Stimulated activated CD4-positive, alpha-beta T cell treated with anti-CD3 and anti-CD28 coated beads, Interleukin-15, amount 100 ng/mL, for 1 hour (primary cell): ENCODE measurements at places on chromosomes 4 and X.

- no peak for DNase-seq
Measured at GRCh38 chrX:47458528-47458927, 24.5 kb downstream of the ZNF41 start.

DNA sequence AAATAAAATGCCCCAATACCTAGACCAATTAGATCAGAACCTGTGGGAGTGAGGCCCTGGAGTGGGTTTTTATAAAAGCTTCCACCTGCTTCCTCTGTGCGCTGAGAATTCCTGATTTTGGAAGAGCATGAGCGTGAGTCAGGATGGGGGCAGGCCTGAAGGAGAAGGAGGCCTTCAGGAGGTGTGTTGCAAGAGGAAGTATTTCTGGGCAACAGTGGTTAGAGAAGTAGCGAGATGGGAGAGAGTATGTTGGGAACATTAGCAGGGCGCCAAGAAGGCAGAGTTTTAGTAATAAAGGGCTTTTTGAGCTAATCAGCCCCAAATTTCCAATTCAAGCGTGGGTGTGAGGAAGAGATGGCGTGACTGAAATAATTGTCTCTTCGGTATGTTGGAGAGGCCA, 349.8 kb downstream of the UNC5C start:
- DNase-seq, result no peak

DNA sequence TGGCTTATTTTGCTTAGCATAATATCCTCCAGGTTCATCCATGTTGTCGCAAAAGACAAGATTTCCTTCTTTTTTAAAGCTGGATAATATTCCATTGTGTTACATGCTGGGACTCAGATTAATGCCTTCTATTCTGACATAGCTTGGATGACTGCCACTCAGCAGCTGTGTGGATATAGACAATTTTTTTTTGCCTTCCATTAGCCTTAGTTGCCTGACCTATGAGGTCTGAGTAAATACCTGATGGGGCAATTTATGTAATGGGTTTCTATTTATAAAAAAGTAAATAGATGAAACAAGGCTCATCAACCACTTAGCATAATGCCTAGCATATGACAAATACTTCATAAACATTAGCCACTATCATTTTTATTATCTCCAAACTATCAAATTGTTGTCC, 515.4 kb downstream of the ZNF674 start:
- no peak for DNase-seq

- DNase-seq, result no peak
Measured at GRCh38 chrX:113828470-113828869, 755.4 kb upstream of the HTR2C start.

DNA sequence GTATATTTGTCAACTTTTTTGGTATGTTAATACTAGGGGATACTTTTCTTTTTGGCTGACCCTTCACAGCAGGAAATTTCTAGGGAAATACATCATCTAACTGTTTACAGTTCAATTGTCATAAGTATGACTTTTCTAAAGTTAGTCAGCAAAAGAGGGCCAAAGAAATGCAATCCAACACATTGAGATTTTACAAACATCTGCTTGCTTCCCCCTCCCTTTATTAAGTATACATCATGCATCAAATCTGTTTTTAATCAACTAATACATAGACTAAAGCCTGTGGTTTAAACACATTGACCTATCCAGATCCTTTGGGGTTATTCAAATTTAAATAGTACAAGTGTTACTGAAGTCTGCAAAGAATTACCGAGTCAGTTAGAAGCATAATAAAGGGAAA, 93.9 kb downstream of the MID1 start:
- DNase-seq, result no peak

- DNase-seq, result no peak
Measured at GRCh38 chrX:32408389-32408788, 803.0 kb downstream of the DMD start.

- DNase-seq, result no peak
Measured at GRCh38 chr4:1682860-1683259, 1.3 kb downstream of the FAM53A start.

- DNase-seq, result no peak
Measured at GRCh38 chr4:87150498-87151261, 69.7 kb downstream of the KLHL8 start.

DNA sequence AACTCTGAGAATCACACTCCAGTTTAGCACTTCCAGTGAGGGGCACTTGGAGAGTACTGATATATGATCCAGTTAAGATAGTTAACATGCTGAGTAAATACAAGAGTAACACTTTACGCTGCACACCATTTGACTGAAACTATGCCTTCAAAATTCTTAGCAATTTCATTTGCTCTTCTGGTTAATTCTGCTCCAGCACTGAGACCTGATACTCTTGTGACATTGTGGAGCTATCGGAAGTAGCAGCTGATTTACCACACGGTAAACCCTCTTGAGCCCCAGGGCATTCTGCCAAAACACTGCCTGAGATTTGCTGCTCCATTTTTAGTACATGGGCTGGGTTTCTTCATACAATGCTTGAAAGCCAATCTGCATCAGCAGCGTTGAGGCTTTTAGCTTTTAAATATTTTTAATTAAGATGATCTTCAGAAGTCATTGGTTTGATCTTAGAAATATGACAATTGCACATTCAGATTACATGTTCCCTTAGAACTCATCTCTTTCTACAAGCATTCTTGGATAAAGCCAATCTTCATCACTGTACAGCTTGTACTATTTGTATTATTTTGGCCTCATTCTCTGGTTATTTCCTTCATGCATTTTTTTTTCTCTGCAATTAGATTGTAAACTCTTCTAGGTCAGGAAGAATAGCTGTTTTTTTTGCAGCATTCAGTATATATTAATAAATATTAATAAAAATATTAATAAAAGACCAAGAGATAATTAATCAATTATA, 67.8 kb upstream of the ETNPPL start:
- DNase-seq, result no peak

- no peak for DNase-seq
Measured at GRCh38 chrX:32269866-32270265, 941.5 kb downstream of the DMD start.

GRCh38 chr4:165208221-165208652, 876 bp downstream of the KLHL2 start:
- DNase-seq, result no peak

DNA sequence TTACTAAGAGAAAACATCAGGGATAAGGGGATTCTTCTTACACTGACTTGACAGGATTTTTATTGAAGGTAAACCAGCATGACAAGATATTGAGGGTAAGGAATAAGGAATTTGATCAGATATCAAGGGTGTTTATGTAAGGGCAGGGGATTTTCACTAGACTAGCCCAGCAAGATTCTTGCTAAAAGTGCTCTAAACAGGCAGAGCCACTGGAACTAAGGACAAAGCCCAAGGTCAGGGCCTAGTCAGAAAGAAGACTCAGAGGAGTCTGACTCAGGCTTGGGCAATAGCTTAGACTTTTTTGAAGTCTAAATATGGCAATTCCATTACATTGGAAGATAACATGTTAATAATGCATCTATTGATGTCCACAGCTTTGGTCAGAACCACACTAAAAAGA, 6.5 kb upstream of the GLRA3 start:
- DNase-seq, result no peak

GRCh38 chrX:14873676-14874049, 442 bp downstream of the MOSPD2 start:
- DNase-seq, result no peak

DNA sequence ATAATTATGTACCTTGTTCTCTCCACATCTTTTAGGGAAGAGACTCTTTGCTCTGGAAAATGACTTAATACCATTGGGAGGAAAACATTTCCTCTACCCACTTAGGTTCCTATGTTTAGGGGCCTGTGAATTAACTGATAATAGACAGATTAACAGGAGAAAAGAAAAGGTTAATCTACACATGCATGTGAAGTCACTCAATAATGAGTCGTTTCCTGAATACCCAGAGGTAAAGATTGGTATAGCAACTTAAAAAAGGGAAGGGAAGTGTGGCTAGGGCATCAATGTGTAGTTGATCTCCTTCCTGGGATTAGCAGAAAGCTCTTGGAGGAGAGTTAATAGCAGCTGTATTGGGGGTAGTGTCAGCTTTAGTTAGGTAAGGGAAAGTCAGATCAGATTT, 419.5 kb upstream of the ATOH1 start:
- DNase-seq, result no peak

GRCh38 chrX:143800150-143800549, 79.6 kb upstream of the SPANXN2 start:
- no peak for DNase-seq

DNA sequence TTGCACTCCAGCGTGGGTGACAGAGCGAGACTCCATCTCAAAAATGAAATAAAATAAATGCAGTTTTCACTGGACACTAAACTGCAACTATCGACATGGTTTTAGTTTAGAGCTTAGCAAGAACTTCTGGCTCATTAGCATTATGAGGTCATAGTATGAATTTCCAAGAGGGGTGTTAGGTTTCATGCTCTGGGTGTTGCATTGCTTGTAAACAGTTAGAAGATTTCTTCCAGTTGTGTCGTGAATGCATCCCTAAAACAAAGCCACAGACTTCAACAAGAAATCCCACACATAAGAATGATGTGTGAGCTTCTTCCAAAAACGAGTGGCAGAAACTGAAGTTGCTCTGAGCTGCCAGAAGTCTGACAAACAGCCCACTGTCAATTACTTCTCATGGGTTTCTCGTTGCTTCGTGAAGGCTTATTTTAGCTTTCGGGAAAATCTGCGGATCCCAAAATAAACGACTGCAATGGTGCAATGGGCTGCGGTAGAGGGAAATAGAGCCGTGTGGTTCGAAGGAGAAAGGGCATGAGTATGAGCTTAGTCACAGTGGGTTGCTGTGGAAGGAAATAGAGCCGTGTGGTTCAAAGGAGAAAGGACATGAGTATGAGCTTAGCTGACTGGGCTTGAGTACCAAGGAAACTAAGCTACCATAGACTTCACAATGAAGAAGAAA, 354.9 kb downstream of the DHRSX start:
- no peak for DNase-seq

DNA sequence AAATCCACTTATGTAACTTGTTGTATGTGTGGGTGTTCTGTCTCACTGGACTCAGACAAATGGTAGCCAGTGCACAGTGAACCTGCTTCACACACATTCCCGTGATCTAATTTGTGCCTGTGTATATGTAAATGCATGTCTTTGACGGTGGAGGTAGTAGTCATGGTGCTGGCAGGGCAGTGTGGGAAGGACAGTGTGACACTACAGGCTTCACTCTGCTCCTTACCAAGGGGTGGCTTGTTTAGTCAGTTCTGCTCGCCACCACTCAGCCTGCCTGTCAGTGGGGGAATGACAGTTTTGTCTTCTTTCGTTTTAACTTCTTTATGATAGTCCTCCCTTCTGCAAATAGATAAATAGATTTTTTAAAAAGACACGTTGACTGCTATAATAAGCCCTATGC, 17.7 kb upstream of the PAQR3 start:
- DNase-seq, result no peak

- DNase-seq, result no peak
Measured at GRCh38 chrX:100606753-100607152, 22.0 kb downstream of the TNMD start.

DNA sequence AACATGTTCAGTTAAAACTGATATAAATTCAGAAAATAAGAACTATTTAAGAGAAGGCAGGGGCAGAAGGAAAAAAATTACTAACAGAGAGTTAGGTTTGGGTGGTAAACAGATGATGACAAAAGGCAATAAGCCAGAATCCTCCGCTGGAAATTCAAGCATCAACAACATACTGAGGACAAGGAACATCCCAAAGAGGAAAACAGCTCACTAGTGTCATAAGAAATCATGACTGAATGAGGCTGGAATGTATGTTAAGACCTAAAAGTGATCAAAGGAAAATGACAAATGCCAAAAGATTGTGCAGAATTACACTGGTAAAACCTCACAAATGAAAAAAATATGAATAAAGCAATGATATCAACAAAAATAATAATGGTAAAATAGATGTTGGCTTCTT, 88.4 kb downstream of the WDFY3 start:
- no peak for DNase-seq

DNA sequence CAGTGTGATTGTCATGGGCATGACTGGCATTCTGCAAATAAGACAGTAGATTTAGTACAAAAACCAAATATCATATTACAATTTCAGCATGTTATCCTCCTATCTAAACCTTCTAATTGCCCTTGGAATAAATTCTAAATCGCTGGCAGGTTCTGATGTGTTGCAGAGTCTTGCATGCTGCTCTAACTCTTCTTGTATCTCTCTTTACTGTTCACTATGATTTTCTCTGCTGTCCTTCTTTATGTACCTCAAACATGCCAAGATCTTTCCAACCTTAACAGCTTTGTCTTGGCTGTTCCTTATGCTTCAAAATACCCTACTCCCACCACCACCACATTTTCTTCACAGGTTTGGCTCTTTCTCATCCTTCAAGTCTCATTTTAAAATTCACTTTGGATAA, 43.0 kb upstream of the KCNIP4 start:
- no peak for DNase-seq

DNA sequence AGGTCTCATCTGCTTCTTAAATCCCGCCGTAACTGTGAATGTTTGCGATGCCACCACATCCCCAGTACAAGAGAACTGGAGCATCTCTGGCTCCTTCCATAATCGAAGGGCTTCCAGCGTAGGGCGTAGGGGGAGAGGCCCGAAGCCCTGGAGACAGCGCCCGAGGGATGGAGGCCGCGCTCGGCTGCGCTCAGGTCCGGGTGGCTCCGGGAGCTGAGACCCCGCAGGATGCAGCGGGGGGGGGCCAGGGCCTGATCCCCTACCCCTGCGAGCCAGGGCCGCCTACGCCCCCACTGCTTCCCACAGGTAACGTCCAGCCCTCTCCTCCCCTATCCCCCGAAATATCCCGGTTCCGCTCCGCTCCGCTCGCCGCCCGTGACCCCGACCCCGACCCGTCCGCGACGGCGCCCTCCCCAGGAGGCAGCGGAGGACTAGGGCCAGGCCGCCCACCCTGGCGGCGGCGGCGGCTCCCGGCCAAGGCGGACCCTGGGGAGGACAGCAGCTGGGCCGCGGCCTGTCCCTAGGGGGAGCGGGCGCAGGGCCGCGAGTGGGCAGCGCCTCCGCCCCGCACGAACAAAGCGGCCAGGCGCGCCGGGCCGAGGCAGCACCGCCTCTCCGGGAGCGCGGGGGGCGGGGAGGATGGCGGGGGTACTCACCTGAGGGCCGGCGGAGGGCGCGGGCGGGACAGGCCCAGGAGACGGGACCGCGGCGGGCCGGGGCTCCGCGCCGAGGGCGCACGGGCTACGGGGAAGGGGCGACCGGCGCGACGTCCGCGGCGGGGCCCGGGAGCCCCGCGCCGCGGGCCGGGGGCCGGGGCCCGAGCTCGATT, 723 bp downstream of the WDFY3 start:
- DNase-seq, result no peak

- DNase-seq, result no peak
Measured at GRCh38 chrX:84187533-84188319, at the start of gene RPS6KA6. Gene RPS6KA6 (minus strand): TSS chrX:84188199. CDS start chrX:84187899, 300 bp downstream.

- no peak for DNase-seq
Measured at GRCh38 chr4:13530823-13531624, 13.3 kb downstream of the NKX3-2 start.

DNA sequence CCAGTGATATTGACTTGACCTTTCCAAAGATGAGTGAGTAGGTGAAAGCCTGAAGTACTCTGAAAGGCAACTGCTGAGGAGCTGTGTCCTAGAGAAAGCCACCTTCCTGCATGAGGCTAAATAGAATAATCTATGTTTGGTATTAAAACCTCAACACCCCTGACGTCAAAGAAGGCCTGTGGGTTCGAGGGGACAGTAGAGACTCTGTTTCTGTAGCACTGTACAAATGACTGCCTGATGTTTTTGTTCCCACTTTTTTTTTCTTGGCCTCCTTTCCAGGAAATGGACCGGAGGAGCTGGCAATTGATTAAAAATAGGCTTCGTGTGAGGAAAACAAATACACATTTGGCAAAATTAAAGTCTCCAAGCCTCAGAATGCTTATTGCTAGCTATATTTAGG, 29.5 kb downstream of the TMEM255A start:
- no peak for DNase-seq

GRCh38 chrX:50913520-50913919, 3.0 kb downstream of the BMP15 start:
- no peak for DNase-seq
